ENCODE measurements at places on chromosomes 13 and 19.

GRCh38 chr13:51801631-51802099 is 2.3 kb downstream of the DHRS12 start:
- DNase-seq = no peak

- no peak for DNase-seq
These were observed at the start of gene SBSN for GRCh38 chr19:35528218-35529038. SBSN (minus strand) TSS chr19:35528311; CDS start chr19:35528281, 30 bp downstream.

DNA sequence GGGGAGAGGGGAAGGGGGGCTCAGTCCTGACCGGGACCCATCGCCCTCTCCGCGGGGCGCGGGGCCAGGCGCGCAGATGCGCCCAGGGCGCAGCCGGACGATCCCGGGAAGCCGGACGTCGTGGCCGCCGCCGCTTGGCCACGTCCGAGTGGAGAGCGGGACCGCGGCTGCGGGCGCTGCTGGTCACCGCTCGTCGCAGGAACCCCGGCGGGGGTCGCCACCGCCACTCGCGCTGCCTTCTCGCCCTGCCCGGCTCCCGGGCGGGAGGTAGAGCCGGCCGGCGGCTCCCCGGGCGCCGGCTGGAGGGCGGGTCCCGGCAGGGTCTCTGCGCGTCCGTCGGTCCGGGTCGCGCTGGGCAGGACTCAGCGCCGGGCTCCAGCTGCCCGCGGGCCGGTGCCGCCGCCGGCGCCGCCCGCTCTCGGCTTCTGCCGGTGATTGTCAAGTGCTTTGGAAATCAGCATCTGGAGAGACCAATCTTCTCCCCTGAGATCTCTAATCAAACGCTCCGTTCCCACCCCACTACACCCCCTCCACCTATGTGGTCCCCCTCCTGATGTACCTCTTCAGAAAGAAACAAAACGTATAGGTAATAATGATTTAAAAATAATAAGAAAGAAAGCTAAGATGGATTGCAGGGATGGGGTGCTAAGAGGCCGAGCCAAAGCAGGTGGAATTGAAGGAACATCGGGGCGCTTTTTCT is 464.4 kb downstream of the ITGBL1 start:
- no peak for DNase-seq

DNA sequence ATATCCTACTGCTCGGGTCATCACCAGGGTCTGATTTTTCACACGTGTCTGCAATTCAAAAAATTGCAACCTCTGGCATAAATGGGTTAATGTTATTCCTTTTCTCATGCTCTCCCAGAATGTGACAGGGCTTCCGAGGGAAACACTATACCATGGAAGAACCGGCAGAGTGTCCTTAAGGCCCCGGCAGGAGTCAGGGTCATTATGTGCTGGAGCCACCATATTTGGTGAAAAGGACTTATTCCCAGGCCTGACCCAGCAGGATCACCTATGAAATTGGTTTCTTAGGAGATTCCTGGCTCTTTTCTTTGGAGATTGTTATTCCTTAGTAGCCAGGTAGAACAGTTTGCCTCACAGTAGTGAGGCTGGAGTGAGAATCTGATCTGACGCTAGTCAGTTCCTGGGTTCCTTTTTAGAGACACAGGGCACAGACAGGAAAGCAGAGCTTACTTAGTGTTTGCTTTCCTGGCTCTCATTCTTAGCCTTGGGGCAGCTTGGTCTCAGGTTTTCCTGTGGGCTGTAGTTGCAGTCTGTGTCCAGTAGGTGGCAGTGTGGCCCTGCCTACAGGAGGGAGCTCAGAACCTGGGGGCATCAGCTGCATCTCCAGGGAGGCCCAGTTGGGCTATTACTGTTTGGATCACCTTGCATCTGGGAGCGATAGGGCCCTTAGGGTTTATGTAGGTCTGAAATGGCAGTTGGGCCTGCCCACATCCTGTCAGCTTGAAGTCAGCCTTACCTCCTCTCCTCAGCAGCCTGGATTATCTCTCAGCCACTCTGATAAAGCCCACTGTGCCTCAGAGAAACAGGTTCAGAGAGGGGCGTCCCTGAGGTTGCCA is 12.4 kb downstream of the SNRNP70 start:
- DNase-seq = no peak

DNA sequence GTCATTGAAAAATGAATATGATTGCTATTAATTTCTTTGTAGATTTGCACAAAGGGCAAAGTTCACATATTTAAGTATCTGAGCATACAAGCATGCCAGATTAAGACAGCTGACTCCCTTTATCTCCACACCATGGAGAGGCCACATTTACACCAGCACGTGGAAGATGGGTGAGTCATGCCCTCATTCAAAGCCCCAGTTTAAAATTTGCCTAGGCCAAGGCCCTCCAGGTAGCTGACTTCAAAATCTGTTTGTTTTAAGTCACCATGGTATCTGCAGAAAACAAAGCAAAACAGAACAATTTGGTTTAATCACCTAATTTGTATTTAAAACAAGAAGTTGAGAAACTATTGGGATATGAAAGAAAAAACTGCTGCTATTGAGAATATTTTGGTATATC is 109.2 kb downstream of the ESD start:
- DNase-seq = no peak
